NCI-H510A treated with DMSO at 0.1 percent for 48 hours (cell line): ENCODE measurements at places on chromosomes 2 and 18.

DNA sequence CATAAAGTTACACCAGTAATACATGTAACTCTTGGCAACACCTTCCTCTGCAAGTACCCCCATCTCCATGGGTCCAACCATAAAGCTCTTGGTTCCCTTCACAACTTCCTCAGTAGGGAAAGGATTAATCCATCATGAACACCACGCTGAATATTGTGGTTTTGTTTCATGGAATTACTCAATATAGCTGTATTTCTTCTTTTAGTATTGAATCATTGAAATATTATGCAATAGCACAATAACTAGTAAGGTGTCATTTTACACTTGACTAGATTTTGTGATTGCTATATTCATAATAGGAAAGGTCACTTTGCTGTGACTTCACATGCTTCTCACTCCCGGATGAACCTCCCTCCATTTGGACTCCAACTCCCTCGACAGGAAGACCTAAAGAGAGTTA, 29.7 kb upstream of the PID1 start:
- DNase-seq, result no peak

GRCh38 chr18:63433334-63433866, 11.1 kb upstream of the VPS4B start:
- DNase-seq, result no peak

- no peak for DNase-seq
These were observed 230.9 kb downstream of the LOXHD1 start for GRCh38 chr18:46426021-46426678.

DNA sequence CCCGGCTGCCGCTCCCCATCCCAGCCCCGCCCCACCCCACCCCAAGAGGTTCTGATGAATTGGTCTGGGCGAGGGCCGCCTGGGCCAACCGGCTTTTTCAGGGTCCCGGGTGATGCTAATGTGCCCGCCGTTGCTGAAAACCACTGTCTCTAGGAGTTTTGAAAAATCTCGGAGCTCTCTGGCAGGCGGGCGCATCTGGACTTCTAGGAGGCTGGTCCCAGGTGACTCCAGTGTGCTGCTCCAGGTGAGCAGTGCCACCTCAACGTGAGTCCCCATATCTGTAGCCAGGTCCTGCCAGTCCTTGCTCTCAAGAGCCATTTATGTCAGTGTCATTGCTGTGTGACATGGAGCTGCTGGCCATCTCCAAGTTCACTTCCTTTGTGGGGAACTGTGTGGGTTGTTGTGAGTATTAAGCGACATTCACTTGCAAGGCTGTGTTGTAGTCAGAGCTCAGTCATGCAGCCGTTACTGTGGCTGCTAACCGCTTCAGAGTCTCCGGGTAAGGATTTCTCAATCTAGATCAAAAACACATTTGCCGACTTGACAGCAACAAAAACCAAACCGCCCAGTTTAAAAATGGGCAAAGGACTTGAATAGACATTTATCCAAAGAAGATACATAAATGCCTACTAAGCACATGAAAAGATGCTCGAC, at the start of gene RFX8:
RFX8 (minus strand) TSS at position 382 of the 654 bp plus-strand sequence. CDS start 8,264 bp downstream, outside the sequence.
- no peak for DNase-seq

GRCh38 chr18:61765097-61765496, 127.7 kb downstream of the RNF152 start:
- no peak for DNase-seq
